ENCODE measurements at places on chromosomes 2 and 18. TPM values are rescaled to one million over a fixed set of nuclear protein-coding genes. Genes with fewer than 3 reads are reported as not detected.

Gene KCNG3
- 0.04 TPM for total RNA-seq

Gene ASB3
- total RNA-seq = 23.3 TPM

Gene SCN3A
- not detected for total RNA-seq

Gene UGT1A3
- not detected for total RNA-seq

Gene COLEC11
- total RNA-seq = 0.35 TPM

Gene ANKRD62
- not detected for total RNA-seq

Gene UGT1A4
- not detected for total RNA-seq

Gene GLI2
- 0.12 TPM for total RNA-seq

Gene RGPD4
- total RNA-seq = not detected

Gene IL37
- total RNA-seq = not detected

Gene KCNG2
- total RNA-seq = not detected

Gene TCF23
- total RNA-seq = not detected

Gene DRC1
- not detected for total RNA-seq

Data from activated CD4-positive, alpha-beta T cell treated with anti-CD3 and anti-CD28 coated beads, Interleukin-2, amount 10 ng/mL, durations not matched to agents 7 days and 5 days (primary cell).